ENCODE measurements at places on chromosomes 3 and 15.

DNA sequence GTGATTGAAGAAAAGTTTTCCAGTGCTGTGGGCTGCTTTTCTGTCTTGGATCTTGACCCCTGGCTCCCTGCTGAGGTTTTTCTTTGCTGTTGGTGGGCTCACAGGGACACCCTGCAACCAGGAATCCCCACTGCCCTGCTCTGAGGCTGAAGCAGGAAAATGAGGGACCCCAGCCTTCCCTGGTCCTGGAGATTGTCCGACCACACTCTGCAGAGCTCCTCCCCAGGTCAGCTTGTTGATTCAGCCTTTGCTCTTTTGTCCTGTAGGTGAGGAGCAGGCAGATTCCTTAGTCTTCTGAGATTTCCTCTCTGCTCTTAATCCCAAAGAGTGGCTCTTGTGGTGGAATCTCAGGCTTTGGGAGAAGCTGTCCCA, 194.5 kb downstream of the RPLP1 start:
- no peak for DNase-seq

- DNase-seq = no peak
These were observed 249.4 kb upstream of the KCNH8 start for GRCh38 chr3:18898911-18899310.

- DNase-seq = no peak
These were observed 137.2 kb upstream of the IQSEC1 start for GRCh38 chr3:13210221-13210975.

DNA sequence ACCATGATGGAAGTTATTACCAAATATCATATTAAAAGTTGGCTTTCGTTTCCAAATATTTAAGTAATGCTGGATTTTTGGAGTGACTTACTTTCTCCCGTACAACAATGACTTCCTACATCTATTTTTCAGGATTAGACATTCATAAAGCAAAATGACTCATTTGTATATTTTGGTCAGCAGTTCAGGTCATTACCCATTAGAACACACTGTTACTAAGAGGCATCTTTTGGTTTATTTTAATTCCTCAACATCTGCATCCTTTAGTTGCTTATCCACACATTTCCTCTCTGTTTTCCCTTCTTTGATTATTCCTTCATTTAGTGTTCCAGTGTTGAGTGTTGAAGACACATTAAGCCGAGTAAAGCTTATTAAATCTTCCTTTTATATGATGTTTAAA, 348.2 kb downstream of the NAALADL2 start:
- DNase-seq = no peak

DNA sequence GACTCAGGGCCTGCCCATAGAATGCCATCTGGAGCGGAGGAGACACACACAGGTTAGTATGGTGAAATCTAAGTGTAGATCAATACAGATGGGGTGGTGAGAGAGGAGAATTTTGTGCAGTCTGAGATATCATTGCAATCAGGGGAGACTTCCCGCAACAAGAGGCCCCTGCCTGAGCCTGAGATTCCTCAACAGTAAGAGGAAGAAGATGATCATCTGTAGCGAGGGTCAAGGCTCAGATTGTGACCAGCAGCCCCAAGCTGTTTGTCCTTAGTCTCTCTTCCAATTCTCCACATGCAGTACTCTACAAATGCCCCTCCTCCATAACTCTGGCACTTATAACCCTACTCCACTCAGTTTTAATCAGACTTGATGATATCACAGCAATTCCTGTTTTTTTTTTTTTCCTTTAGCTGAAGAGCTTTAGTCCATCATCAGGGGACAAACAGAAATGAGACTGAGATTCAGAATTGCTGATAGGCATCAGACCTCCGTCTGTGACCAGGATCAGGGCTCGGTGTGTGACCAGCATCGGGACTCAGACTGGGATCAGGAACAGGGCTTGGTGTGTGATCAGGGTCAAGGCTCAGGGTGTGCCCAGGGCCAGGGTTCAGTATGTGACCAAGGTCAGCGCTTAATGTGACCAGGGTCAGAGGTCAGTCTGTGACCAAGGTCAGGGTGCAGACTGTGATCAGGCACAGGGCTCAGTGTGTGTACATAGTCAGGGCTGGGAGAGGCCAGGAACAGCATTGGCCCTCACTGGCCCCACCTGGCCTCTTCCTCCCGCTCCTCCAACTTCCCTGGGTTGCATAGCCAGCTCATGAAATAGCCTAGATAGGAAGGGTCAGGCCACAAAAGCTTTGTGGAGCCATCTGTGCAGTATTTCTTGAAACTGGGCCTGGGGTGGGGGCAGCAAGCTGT, 14.1 kb downstream of the LOXL1 start:
- DNase-seq = no peak

DNA sequence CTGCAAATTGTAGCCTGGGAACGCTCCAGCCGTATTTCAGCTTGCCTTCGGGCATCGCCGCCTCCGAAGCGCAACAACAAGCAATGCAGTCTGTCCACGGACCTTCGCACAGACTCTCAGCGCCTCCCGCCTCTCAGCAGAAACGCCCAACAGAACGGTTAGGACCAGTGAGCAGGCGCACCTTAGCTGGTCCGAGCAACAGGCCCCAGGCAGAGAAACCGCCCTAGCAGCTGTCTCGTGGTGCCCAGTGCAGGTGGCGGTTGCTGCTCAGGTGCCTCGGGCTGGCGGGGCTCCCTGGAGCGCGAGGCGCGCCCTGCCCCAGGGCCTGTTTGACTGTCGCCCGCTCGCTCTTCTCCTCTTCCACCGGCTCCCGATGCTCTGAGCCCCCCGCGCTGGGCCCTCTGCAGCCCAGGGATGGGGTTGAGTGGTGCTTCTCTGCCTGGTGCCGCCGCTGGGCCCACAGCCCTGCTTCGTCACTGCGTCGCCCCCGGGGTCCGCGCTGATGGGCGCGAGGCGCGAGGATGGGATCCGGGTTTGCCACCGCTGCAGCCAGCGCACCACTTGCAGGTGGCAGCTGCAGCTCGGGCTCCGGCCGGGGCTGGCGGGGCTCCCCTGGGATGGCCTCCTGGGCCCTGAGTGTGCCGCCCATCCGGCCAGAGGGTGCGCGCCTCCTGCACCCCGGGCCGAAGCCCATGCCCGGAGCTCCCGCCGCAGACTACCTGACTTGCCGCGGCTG, 268.4 kb upstream of the FRG2C start:
- no peak for DNase-seq

DNA sequence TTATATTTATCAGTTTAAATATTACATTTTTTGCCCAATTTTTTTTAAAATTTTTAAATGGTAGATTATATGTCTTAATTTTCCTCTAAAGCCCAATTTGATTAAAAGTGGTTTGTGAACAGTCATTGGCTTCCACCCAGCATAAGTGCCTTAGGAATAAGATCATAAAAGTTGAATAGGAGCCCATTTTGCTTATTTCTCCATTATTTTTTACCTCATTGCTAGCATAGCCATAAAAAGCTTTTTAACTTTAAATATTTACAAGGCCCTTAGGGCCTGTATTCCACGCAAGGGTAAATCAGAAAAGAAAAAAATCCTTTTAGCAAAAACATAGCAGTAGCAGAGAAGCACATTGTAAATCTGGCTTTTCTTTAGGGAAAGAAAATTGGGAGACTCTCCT, 9.0 kb downstream of the TTC14 start:
- no peak for DNase-seq

DNA sequence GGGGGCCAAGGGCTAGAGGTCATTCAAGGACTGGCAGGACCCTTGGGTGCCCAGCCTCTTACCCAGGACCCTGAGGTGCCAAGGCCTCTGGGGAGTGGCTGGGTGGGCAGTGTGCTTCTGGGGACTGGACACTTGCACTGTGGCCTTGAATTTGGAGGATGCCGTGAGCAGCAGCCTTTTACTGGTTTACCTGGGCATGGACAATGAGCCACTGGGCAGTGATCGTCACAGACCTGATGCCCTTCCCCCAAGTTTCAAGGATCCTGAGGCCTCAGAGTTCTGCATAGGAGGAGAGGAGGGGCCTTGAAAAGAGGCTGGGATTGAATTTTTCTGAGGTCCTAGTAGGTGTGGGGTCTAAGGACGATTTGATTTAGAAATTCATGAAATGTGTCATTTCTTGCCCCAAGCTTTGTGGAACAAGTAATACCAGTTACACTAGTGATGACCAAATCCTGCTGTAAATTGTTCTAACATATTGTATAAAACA, 146.1 kb upstream of the TPM1 start:
- no peak for DNase-seq

DNA sequence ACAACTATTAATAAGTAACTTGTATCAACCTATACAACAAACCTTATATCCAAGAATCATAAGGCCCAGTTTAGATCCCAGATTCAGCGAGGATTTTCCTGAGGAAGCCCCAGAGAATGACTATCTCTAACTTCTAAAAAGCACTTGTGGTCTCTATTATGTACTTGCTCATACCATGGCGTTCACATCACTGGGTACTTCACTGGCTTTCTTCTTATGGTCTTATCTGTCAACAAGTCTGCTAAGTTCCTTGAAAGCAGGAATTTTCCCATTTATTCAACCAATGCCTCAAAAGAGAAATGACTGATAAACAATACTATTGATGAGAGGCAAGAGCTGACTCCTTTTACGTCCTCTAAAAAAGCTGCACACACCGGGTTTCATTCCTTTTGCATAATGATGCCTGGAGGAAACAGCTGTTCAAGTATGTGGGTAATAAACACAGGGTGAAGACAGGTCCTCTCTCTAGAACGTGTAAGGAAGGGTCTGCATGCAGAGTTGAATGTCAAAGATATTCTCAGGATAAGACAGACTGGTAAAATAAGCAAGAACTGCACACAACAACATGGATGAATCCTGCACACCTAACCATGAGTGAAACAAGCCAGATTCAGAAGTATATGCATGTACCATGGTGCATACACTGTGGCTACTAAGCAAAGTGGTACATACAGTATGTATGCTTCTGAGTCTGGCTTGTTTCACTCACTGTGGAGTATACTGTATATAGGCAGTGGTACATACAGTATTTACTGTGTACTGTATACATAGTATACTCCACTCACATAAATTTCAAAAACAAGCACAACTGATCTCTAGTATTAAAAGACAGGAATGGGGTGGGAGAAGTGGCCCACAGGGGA, 408.7 kb downstream of the SHQ1 start:
- no peak for DNase-seq

Measured in AG08396 (cell line).